ENCODE measurements at places on chromosomes 3 and 15.

DNA sequence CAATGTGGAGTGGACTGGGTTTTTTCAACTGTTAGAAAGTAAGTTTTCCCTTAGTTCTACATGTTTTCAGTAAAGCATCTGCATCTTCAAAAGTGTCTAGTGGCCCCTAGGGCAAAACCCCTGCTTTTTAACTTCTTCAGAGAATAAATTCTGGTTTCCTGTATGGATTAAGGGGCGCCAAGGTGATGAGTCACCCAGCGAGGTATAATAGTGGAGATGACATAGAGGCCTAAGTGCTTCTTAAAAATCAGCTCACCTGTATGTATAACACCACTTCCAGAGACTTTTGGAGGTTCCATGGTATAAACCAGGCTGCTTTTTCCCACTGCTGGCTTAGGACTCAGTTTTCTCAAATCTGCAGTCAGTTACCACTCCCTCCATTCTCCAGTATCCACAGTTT, 68.9 kb downstream of the SYN2 start:
- DNase-seq: no peak

- DNase-seq: peak; percentile 63
These were observed 87.3 kb upstream of the ROPN1 start for GRCh38 chr3:124078953-124079911.

GRCh38 chr15:45903283-45903682, 268.5 kb downstream of the SQOR start:
- no peak for DNase-seq

DNA sequence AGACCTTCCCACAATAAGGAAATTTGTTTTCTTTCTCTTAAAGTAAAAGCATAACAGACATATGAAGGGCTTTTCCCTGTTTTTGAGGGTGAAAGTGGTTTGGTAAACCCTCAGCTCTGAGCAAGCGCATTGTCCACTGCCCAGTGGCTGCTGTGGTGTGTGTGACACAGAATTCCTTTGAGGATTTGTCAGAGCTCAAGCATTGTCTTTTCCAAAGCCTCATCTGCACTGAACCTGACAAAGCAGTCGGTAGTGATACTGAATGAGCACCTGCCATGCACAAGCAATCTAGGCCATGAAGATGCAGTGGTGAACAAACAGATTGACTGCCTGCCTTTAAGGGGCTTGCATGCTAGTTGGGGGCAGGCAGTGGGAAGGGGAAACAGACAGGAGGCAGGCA, 128.3 kb downstream of the PLCL2 start:
- DNase-seq: no peak

GRCh38 chr3:39896184-39896583, 86.8 kb downstream of the MYRIP start:
- no peak for DNase-seq

- DNase-seq: no peak
These were observed 33.1 kb upstream of the IQCF2 start for GRCh38 chr3:51828297-51828696.

DNA sequence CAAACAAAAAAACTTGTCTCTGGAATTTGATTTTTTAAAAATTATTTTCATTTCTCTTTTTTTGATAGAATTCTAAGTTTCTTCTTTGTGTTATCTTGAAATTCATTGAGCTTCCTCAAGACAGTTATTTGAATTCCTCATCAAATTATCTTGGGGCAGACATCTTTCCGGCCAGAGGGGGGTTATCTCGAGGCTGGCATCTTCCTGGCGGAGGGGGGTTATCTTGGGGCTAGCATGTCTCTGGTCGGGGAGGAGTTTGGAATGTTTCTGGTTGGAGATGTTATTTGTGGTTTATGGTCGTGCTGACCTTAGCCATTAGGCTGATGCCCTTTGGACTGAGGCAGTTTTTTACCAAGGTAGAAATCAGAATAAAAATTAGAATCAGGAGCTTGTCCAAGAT, 15.9 kb upstream of the TUBGCP5 start:
- DNase-seq: no peak

GRCh38 chr15:59190291-59190690, 16.4 kb upstream of the LDHAL6B start:
- no peak for DNase-seq

- no peak for DNase-seq
These were observed 157.3 kb downstream of the WNT5A start for GRCh38 chr3:55329849-55330248.

DNA sequence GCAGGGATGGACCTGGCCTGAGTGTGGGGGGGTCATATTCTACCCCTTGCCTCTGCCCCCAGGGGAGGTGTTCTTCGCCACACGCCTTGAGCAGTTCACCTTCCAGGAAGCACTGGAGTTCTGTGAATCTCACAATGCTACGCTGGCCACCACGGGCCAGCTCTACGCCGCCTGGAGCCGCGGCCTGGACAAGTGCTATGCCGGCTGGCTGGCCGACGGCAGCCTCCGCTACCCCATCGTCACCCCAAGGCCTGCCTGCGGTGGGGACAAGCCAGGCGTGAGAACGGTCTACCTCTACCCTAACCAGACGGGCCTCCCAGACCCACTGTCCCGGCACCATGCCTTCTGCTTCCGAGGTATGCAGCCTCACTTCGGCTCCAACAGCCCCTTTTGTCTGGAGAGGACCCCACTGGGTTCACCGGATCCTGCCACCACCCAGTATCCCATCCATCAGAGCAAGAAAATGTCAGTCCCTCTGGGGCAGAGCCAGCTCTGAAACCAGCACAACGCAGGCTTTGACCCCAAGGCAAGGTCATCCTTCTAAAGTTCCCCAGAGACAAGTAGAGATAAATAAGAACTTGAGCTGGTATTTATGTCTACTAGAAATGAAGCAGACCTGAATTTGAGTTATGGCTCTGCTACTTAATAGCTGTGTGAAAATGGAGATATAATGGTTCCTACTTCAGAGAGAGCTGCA, 45.8 kb downstream of the HAPLN3 start:
- no peak for DNase-seq

- no peak for DNase-seq
These were observed 164.5 kb downstream of the WNT7A start for GRCh38 chr3:13715167-13715954.

- DNase-seq: no peak
These were observed 48.7 kb downstream of the CRABP1 start for GRCh38 chr15:78388865-78389264.

DNA sequence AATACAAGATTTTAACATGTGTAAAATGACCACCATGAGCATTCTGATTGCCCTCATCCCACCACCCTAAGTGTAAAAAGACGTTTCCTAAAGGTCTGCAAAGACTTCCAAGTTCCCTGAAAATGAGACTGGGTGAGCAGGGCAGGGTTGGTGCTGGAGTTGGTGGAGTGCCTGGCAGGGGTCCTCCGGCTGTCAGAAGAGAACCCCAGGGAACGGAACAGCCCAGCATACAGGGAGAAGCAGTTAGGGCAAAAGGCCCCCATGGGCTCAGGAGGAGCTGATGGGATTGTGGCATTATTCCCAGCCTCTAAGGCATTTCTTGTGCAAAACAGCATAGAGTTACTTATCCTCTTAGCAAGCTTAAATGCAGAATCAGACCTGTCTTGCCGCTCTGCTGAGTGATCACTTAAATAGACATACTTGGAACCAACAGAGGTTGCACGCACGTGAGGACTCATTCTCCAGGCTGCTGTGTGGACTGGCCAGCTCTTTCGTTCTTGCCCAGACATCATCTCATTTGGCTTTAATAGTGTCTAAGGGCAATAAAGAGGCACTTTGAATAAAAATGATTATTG, 36.0 kb downstream of the XYLB start:
- DNase-seq: no peak

DNA sequence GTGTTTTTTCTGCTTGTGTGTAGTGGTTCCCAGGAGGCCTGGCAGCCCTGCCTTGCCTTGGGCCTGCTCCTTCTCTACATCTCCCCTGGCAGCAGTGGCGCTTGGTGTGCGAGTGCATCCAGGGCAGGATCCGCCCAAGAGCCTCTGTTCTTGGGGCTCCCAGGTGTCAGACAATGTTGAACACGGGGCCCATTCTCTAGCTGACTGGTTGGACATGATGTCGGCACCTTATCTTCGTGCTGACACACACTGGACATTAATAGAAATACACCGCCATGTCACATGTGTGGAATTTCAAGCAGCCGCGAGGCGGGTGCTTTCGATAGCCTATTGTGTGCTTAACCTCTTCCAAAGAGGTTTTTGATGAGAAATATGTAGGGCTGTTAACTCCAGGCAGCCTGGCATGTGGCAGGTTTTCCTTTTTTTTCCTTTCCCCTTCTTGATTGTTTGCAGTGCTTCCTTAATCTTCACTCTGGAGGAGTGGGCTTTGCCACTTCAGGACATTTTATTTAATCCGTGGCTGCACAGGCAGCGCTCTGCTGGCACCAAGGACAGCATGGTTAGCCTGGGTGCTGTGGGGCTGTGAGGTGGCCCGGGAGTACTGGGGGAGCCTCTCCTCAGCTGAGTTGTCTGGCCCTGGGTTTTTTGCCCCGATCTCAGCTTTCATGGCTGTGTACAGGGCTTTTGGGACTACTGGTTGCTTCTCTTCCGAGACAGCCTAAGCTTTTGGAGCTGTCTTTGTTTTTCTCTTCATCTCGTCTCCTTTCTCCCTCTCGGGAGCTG, 42.5 kb downstream of the CHCHD6 start:
- no peak for DNase-seq
